ENCODE measurements at places on chromosomes 5 and 9.

DNA sequence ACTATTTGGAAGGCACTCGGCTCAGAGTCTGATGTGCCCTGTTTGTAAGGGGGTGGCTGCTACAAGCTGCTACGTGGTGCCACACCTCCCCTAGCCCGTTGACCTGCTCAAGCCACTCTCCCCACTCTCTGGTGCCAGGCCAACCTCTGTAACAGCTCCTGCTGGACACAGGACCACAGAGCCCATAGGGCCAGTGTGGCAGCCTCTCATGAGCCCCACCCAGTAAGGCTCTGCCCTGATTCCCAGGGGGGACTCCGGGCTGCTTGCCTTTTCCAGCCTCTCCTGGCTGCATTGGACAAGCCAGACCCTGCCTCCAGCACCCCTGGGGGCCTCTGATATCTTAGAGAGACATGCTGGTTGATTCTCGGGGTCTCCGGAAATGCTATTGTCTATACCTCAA lies 53.3 kb upstream of the ANGPTL2 start:
- no peak for DNase-seq

DNA sequence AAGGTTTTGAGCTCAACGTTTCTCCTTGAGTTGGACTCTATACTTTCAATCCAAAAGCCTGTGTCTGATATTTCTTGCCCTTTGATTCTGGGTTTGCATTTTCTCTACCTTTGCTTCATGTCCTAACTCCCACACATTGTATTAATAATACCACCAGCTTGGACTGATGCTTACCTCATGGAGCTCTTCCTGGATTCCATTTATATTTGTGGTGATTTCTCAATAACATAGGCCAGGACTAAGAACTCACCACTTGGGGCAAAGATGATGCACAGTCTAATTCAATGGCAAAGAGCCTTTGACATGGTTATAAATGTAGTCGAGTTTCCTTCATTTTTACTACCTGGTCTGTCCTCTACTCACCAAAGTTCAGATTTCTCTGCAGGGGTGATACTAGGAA lies 27.5 kb upstream of the EFNA5 start:
- DNase-seq, result no peak

DNA sequence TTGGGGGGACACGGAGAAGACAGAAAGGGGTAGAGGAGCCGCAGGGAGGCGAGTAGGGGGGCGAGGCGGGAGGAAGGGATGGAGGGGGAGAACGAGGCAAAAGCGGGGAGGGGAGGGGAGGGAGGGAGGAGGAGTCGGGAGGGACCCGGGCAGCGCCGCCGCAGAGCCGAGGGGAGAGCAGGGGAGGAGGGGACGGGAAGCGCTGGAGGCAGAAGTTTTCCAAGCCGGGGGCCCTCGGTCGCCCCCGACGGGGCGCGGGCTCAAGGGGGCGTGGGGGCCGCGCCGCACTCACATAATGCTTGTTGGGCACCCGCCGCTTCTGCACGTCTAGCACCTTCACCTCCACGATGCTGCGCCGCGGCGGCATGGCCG lies 353 bp downstream of the SH3PXD2B start:
- DNase-seq, result no peak

DNA sequence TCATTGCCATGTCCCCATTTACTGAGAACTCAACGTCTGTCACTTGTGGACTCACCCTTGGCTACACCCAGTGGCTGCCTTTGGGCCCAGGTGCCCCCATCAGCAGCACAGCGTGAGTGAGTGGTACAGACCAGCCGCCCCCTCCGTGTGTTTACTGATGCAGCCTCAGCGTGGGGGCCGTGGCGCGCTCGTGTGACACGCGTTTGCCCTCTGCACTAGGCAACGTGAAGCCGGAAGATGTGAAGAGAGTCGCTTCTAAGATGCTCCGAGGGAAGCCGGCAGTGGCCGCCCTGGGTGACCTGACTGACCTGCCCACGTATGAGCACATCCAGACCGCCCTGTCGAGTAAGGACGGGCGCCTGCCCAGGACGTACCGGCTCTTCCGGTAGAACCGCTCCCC lies 12.4 kb downstream of the PMPCA start:
- DNase-seq, result no peak

GRCh38 chr5:126808521-126808988 lies 31.6 kb downstream of the LMNB1 start:
- DNase-seq, result no peak

GRCh38 chr5:113950186-113950585 lies 411.7 kb upstream of the KCNN2 start:
- DNase-seq, result no peak

All from activated T-cell treated with anti-CD3 and anti-CD28 coated beads, Interleukin-2, amount 50 U/mL, for 72 hours (primary cell).